ENCODE measurements at places on chromosomes 13 and 19.

DNA sequence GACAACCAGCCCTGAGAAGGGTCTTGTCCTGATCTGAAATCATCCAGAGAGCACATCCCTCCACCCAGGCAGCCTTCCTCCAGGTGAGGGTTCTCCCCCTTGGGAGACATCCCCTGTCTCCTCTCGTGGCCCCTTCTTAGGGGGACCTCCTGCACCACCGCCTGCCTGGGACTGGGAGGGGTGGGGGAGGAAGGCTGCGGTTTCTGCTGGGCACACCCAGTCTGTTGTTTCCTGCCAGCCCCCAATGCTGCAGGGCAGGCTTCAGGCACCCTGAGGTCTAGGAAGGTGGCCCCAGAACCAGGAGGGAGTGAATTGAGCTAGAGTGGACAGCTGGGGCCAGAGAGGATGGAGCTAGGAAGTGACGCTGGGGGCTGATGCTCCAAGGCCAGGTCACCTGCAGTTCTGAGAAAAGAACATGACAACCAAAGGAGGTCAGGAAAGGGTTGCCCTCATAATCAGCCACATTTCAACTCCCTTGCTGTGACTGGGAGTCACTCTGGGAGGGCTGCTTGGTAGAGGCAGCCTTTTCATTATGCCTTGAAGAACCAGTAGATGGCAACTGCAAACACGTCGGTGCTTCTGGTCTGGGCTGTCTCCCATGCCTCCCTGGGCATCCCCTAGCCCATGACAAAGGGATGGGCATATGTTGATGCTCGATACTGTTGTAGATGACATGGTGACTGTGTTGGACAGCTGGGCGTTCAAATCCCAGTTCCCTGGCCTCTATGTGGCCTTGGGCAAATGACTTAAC, 1.4 kb downstream of the ARHGEF18 start:
- DNase-seq: peak; percentile 80

GRCh38 chr13:49262634-49263033, 14.9 kb downstream of the CDADC1 start:
- DNase-seq: no peak

- no peak for DNase-seq
These were observed 32.6 kb downstream of the PDE4A start for GRCh38 chr19:10452726-10453618.

DNA sequence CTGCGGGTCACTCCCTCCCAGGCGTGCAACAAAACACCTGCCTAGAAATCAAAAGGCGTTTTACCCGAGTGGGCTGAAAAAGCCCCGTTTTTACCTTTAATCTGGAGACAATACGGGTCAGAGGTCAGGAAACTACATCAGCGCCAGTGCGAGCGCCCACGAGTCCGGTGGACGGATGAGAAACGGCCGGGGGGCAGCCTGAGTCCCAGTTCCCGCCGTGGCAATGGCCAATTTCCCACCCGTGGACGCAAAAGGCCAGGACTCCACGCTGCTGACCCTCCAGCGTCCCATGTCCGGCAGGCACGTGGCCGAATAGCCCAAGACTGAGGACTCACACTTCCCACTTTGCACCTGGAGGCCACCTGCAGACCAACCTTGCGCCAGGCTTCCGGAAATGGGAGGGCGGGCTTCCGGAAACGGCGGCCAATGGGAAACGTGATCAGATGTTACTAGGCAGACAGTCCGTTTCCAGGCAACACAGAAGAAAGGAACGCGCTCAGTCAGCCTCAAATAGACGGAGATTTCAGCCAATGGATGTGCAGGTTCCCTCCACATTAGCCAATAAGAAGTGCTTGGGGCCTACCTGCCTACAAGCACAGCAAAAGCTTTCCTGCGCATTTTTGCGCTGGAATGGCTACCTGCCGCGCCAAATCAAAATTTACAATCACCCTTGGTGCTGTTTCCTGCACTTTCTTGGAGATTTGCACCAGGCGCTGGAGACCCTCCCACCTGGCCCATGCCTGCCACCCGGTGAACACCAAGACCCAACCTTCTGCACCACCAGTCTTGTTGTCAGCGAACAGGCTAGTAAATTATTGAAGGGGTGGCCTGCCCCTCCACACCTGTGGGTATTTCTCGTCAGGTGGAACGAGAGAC, 47.4 kb downstream of the ZFP14 start:
- peak; percentile 56 for DNase-seq

DNA sequence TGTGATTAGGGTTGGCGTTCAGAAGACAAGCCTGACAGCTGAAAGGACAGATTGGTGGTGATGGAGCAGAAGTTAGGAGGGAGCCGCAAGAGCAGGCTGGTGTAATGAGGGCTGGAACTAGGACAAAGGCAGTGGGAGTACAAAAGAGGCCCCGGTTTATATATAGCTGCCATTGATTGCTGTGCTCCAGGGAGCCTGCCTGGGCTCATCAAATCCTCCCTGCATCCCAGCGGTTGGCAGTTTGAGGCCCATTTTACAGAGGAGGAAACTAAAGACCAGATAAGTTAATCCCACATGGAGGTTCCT, 123.7 kb downstream of the CACNA1A start:
- no peak for DNase-seq

DNA sequence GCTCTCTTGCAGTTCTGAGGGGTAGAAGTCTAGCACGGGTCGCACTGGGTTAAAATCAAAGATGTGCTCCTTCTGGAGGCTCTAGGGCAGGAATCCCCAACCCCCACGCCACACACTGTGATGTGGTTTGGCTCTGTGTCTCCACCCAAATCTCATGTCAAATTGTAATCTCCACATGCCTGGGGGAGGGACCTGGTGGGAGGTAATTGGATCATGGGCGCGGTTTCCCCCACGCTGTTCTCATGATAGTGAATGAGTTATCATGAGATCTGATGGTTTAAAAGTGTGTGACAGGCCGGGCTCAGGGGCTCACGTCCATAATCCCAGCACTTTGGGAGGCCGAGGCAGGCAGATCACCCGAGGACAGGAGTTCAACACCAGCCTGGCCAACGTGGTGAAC, 26.6 kb upstream of the CALM3 start:
- DNase-seq: peak; percentile 49

GRCh38 chr13:32011971-32012370, 19.6 kb upstream of the FRY start:
- DNase-seq: no peak

GRCh38 chr13:102848956-102849355, 3.1 kb downstream of the ERCC5 start:
- DNase-seq: no peak

DNA sequence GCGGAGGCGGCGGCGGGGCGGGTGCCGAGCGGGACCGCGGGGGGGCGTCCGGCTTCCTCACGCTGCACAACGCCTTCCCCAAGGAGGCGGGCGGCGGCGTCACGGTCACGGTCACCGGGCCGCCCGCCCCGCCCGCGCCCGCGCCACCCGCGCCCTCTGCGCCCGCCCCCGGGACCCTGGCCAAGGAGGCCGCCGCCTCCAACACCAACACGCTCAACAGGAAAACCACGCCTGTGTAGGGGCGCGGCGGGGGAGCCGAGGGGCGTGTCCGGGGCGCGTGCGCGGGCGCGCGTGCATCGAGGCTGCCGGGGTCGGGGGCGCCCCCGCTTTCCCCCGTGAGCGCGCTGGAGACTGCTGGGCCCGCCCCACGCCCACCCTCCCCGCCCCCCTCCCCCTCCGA, 8.8 kb upstream of the CACNG6 start:
- DNase-seq: no peak

- no peak for DNase-seq
These were observed 38.4 kb upstream of the NANOS3 start for GRCh38 chr19:13838435-13839129.

- DNase-seq: no peak
These were observed 184.1 kb downstream of the ZNF536 start for GRCh38 chr19:30556230-30556711.

DNA sequence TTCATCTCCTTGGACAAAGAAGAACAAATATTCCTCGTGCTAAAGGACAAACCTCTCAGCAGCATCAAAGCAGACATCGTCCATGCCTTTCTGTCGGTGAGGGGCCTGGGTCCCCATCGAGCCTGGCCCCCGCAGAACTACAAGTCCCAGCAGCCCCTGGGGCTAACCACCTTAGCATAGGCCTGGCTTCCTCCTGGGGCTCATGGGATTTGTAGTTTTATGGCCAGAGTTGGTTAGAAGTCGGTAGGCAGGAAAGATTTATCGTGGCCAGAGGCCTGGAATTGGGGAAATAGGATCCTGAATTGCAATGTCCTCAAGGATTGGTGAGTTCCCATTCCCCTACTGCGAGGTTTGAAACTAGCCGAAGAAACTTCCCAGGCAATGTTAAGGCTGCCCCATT, 19.6 kb downstream of the TMEM150B start:
- DNase-seq: peak; percentile 32

- no peak for DNase-seq
These were observed 752 bp upstream of the EDNRB start for GRCh38 chr13:77919246-77919920.

DNA sequence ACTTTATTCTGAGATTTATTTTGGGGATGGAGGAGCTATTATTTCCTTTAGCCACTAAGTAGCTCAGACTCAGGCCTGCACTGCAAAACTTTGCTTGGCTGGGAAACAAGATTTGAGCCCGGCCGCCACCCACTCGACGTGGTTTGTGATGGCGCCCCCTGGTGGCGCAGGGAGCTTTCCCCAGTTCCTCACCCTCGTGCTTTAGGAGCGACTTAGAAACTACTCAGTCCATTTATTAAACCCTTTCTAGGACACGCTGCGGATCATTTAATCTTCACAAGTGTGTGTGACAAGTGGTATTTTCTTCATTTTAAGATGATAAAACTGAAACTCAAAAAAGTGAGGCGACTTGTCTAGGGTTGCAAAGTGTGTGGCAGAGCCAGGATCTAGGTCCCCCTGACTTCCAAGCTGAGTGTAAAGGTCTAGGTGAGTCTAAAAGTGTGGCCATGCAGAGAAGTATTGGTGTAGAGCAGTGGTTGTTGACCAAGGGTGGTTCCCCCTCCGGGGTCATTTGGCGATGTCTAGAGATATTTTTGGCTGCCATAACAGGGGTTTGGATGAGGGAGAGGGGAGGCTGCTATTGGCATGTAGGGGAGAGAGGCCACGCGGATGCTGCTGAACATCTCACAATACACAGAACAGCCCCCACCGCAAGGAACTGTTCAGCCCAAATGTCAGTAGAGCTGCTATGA, 2.2 kb downstream of the CXCL17 start:
- peak; percentile 76 for DNase-seq

- no peak for DNase-seq
These were observed 21.2 kb downstream of the MISP start for GRCh38 chr19:772063-772462.

DNA sequence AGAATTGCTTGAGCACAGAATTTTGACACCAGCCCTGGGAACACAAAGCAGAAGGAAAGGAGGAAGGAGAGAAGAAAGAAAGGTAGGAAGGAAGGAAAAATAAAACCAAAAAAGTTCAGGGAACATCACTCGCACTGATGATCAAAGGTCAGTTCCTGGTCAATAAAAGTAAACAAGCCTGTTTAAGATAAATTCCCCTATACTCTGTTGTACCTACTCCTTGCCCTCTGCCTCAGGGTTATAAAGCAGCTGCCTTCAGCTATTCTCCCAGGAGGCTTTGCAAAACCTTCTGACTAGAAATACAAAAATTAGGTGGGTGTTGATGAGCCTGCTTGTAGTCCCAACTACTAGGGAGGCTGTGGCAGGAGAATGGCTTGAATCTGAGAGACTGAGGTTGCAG, 14.9 kb upstream of the ZNF91 start:
- no peak for DNase-seq

GRCh38 chr19:40356681-40357595, 8.4 kb downstream of the PLD3 start:
- no peak for DNase-seq

Measured in CD8-positive, alpha-beta memory T cell (primary cell).